ENCODE measurements at places on chromosomes 4 and X. TPM values are rescaled to one million over a fixed set of nuclear protein-coding genes. Genes with fewer than 3 reads are reported as not detected.

Gene GPC3
- not detected for total RNA-seq

Gene OTC
- total RNA-seq = not detected

Gene TMEM31
- not detected for total RNA-seq

Gene ARHGAP10
- total RNA-seq = 6.4 TPM

DNA sequence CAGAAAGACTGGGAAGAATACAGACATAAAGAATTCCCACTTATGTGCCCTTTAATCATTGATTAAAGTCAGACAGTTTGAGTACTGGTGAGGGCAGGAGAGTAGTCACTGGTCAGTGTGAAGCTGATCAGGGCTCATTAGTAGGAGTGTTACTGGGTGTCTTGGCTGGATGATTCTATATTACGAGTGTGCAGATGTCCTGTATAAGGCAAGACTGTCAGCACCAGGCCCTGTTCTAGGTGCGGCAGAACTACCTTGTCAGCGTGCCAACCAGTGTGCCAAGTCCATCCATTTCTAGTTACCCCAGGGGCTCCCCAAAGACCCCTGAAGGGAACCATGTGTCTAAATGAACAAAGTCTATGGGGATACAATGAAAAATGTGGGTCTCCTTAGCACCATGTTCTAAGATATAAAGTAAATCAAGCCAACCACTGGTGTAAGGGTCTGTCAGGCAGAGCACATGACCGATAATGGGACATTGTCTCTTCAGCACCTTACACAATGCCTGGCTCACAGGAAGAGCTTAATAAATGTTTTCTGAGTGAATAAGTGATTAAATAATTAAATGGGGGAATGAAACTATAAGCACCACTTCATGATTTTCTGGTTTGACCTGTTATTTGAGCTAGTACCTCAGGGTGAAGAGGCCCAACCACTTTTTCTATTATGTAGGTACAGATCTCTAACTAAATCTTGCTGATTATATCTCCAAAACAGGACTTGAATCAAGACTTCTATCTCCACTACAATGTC is 205.0 kb downstream of the CAMK2D start:
- no peak for DNase-seq

- no peak for DNase-seq
These were observed 1101.7 kb upstream of the INTU start for GRCh38 chr4:126530996-126531585.

- no peak for DNase-seq
These were observed 13.9 kb downstream of the CSN2 start for GRCh38 chr4:69951602-69952001.

- DNase-seq = no peak
These were observed 155.5 kb upstream of the MXRA5 start for GRCh38 chrX:3501833-3502535.

DNA sequence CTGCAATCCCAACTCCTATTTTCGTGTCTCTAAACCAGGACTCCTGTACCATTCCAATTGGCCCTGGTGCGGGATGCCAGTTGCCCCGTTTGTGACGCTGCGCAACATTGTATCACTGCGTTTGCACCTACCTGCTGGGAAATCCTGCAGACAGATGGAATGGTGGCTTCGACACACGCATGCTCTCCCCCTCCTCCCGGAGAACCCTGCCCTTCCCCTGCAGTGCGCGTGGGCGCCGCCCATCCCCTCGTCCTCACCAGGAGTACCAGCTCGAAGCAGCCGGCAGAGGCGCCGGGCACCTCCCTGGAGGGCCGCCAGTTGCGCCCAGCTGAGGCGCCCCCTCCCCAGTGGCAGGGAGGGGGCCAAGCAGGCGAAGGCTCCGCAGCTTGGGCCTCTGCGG is 1.4 kb downstream of the DGKK start:
- DNase-seq = no peak

All from naive thymus-derived CD8-positive, alpha-beta T cell (primary cell).